ENCODE measurements at places on chromosomes 13 and 19.

- DNase-seq: no peak
Measured at GRCh38 chr19:29544656-29545360, 19.0 kb downstream of the VSTM2B start.

GRCh38 chr13:78102121-78102677 is 183.6 kb upstream of the EDNRB start:
- DNase-seq: no peak

DNA sequence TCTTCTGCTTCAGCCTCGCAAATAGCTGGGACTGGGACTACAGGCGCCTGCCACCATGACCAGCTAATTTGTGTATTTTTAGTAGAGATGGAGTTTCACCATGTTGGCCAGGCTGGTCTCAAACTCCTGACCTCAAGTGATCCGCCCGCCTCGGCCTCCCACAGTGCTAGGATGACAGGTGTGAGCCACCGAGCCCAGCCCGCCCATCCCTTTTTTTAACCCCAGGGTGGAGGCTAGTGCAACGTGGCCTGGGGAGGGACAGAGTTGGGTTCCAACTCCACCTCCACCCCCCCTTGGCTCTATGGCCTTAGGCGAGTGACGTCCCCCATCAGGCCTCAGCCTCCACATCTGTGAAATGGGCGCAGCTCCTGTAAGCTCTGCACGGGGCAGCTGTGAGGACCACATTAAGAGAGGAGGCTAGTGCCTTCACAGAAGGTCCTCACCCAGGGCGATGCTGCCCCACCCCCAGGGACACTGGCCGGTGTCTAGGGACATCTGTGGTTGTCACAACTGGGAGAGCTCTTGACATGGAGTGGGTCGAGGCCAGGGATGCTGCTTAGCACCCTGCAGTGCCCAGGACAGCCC is 37.7 kb downstream of the SMIM24 start:
- DNase-seq: no peak

GRCh38 chr19:55453511-55454260 is 7.8 kb downstream of the ISOC2 start:
- no peak for DNase-seq

GRCh38 chr13:74770361-74770760 is 636.2 kb upstream of the KLF12 start:
- DNase-seq: no peak

DNA sequence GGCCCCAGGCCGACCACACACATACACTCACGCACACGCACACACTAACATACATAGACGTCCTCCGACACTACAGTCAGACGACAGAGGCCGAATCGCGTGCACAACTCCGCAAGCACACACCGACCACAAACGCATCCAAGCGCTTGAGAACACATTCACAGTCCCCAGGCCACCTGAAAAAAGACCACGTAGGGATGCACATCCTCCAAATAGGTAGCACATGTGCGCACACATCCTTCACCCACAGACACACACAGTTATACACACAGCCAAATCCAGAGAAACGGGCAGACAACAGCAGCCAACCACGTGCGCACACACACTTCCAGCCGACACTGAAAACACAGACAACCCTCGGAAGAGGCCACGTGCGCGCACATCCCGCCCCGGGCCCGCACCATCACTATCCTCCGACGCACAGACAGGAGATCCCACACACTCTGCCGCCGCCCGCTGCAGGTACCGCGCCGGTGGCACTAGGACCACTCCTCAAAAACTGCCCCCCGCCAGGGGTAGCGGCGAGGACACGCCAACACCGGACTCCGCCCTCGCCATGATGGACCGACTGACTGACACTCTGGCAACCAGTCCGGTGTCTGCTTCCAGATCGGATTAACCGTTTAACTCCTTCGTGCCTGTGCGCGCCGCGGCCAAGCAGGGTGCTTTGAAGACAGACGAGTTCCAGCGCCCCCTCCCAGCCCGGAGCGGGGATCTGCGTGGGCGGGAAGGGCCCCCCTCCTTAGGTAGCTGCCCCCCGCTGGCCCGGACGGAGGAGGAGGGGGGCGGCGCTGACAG is 493 bp upstream of the PDE4A start:
- DNase-seq: no peak

DNA sequence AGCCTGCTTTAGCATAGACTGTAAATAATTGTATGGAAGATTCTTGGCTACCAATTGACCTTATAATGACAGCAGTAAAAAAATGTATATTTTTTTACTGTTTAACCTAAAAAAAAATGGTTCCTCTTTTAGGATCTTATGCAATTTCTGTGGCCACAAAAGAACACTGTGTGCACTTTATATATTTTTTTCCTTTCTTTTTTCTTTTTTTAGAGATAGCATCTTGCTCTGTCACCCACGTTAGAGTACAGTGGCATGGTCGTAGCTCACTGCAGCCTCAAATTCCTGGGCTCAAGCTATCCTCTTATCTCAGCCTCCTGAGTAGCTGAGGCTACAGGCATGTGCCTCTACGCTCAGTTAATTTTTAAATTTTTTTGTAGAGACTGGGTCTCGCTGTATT is 6.1 kb downstream of the FLT3 start:
- DNase-seq: no peak

DNA sequence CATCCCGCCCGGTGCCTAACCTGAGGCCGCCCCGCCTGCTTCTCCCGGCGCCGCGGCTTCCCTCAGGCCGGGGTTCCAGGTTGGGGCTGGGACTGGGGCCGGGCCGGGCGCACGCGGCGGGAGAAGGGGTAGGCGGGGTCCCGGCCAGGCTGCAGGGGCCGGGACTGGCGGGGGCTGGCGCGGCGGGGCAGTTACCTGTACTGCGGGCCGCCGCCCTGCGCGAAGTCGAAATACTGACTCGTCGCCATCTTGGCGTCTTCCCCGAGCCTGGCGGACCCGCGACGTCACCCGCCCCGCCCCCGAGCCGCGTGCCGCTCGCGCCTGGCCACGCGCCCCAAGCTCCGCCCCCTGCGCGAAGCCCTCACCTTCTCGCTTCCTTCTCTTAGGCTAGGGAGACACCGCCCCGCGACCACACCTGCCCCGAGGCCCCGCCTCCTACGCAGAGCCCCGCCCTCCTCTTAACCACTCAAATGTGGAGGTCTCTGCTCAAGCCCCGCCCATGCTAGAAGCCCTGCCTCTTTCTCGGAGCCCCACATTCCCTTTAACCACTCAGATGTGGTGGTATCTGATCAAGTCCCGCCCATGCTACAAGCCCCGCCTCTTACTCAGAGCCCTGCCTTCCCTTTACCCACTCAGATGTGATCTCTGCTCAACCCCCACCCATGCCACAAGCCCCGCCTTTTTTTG is at the start of gene ZFR2:
TSS of gene ZFR2 (minus strand) at position 269 of the 687 bp plus-strand sequence. CDS start at position 248, 21 bp downstream.
- peak; percentile 26 for DNase-seq

- no peak for DNase-seq
Measured at GRCh38 chr13:95150555-95150954, 150.7 kb downstream of the ABCC4 start.

DNA sequence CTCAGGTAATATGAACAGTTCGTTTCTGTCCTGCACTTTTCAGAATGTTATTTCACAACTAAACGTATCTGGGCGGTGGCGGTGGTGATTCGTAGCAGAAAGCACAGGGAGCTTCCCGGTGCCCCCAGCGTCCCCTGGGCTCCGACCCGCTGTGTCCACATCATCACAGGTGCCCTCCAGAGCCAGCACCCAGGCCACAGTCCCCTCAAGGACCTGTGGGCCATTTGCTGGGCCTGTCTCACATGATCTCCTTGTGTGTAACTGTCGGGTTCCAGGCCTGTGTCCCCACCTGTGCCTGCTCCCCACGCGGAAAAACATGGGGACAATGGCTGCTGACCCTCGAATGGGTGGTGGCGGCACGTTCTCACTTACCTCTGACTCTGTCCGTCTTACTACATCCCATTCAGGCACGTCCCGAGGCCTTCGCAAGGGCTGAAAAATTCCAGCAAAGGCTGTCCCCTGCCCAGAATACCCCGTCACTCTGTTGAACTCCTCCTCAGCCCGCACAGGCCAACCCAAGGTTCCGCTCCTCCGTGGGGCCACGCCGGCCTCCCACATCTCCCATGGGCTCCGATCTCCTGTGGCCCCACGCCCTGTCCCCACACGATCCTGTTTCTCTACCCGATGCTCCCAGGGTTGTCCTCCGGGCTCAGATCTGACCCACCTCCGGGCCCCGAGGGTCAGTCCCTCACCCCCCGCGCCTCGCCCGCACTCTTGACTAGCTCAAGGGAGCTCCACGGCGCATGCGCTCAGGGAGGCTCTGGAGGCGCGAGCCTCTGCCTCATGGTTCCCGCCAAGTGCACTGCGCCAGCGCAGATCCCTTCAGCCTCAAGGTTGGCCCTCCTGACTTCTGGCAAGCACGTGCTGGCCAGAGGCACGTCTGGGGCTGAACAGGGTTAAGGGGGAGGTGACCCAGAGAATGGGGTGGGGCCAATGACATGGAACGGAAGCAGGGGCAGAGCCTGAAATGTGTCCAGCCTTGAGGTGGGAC is 21.2 kb downstream of the DEDD2 start:
- DNase-seq: no peak

DNA sequence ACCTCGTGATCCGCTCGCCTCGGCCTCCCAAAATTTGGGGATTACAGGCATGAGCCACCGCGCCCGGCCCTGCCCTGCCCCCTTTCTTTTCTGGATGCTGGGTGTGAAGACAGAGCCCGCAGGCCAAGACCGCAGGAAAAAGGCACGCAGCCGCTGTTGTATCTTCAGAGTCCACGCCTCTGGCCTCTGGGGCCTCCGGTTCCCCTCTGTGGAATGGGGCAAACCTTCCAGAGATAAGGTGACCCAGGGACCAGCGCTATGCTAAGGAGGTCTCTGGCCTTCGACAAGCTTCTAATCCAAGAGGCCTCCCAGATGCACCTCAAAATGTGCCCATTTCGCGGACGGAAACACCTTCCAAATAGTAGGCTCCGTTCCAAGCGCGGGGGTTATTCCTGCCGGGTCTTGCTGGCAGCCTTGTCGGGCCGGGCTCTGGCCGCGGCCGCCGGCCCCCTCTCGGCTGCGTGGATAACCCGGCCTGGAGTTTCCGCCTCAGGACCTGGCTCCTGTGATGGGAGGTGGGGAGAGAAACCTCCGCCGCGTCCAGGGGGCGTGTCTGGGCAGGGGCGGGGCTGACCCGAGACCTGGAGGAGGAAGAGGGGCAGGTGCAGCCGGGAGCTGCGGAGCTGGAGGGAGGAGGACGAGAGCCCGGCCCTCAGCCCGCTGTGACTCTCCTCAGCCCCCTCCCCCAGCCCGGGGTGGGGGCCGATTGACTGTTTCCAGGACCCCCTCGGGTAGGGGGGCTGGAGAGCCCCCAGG is 13.1 kb downstream of the TJP3 start:
- DNase-seq: peak; percentile 87

GRCh38 chr19:40165362-40165937 is 25.8 kb upstream of the MAP3K10 start:
- DNase-seq: peak; percentile 57

DNA sequence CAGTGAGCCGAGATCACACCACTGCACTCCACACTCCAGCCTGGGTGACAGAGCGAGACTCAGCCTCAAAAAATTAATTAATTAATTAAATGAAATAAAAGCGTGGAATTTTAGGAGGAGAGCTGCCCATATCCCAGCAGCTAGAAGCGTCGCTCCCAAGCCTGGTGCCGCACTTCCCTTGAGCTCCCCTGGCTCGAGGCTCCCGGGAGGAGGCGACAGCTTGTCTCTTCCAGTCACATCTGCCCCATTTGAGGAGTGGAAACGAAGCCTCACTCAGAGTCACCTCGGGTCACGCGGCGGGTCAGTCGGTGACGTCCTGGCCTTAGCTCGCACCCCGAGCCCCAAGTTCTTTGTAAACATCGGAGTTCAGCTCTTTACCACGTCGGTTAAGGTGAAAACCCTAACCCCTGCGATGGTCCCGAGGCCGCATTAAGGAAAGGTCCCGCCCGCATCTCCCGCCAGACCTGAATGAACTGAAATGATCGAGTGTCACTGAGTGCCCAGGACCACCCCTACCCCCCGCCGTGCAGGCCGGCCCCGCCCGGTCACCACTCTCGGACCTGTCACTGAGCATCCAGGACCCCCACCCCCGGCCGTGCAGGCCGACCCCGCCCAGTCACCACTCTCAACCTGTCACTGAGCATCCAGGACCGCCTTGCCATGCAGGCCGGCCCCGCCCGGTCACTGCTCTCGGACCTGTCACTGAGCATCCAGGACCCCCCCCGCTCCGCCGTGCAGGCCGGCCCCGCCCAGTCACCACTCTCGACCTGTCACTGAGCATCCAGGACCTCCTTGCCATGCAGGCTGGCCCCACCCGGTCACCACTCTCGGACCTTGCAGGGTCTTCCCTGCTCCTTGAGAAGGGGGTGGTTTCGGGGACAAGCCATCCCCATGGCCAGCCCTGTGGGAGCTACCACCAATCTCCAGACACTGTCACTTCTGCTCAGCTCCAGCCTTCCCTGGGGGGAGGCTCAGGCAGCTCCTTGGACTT is 176.9 kb downstream of the KDM4B start:
- DNase-seq: no peak

GRCh38 chr13:71871176-71871754 is 4.3 kb upstream of the DACH1 start:
- DNase-seq: no peak

DNA sequence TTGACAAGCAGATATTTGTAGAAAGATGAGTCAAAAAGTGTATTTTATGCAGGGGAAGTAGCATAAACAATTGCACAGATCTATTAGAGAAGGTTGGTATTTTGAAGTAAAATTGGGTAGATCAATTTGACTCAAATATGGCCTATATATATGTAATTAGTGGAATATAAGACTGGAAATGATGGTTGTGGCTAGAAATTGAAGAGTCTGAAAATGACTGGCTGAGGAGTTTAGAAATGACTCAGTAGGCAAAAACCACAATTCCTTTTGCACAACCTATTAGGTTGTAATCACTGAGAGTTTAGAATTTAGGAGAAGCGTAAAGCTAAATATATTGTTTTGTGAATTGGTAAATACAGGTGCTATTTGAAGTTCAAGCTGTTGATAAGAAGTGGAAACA is 622.6 kb upstream of the PCDH20 start:
- no peak for DNase-seq

DNA sequence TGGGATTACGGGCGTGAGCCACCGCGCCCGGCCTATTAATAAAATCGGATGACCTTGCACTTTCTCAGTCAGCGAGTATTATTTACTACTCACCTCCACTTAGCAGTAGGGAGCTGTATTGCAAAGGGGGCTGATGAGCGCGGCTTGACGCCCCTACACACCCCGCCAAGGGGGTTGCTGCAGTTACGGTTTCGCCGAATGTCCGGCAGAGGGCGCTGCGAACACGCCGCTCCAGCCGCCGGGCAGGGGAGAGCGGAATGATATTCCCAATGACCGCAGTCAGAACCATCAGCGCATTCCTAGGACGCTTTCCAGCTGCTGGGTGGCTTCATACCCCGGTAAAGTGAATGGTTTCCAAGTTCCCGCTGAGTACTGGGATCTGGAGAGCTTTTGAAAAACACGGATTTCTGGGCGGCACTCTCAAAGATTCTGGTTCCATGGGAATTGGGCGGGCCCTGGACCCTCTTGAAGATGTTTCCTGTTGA is 30.0 kb upstream of the TPT1 start:
- DNase-seq: peak; percentile 56

GRCh38 chr13:39688278-39688677 is 32.8 kb downstream of the COG6 start:
- DNase-seq: no peak

- DNase-seq: no peak
Measured at GRCh38 chr13:110737555-110737954, 24.1 kb downstream of the ING1 start.

Measured in stimulated activated CD4-positive, alpha-beta T cell treated with anti-CD3 and anti-CD28 coated beads, Interleukin-12 subunit alpha, Interleukin-12 subunit beta, amount 100 ng/mL, for 4 hours (primary cell).